ENCODE measurements at places on chromosomes 11 and 22.

DNA sequence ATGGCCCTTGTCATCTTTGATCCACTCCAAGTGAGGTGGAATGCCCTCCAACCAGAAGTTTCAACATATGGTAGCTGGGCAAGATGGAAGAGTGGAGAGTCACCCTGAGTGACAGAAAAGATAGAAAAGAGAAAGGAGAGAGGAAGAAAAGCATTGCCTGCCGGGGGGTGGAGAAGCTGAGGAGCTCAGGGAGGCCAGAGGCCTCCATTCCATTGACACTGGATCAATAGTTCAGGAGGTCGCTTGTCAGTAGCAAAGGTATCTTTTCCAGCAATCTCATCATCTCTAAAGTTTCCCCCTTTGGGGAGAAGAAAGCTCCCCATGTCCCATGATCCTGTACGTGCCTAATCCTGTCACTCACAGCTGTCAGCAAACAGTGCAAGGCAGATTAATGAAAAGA is 6.7 kb upstream of the C1QTNF6 start:
- no peak for DNase-seq

DNA sequence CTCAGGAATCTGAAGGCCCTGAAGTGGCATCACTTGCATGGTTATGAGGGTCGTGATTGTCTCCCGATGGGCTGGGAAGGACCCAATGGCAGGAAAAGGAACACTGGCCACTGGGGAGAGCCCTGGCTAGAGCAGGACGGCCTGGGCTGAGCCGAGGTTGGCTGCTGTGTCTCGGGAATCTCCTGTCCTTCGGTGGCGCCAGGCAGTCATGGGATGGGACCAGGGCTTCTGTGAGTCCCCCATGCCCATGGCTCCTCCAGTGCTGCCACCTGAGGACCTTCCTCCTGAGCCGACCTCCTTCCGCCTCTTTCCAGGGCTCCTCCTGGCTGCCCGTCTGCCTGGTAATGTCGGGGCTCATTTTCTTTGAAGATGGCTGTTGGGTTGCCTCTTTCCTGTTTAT is 1394.0 kb downstream of the BRD1 start:
- no peak for DNase-seq

DNA sequence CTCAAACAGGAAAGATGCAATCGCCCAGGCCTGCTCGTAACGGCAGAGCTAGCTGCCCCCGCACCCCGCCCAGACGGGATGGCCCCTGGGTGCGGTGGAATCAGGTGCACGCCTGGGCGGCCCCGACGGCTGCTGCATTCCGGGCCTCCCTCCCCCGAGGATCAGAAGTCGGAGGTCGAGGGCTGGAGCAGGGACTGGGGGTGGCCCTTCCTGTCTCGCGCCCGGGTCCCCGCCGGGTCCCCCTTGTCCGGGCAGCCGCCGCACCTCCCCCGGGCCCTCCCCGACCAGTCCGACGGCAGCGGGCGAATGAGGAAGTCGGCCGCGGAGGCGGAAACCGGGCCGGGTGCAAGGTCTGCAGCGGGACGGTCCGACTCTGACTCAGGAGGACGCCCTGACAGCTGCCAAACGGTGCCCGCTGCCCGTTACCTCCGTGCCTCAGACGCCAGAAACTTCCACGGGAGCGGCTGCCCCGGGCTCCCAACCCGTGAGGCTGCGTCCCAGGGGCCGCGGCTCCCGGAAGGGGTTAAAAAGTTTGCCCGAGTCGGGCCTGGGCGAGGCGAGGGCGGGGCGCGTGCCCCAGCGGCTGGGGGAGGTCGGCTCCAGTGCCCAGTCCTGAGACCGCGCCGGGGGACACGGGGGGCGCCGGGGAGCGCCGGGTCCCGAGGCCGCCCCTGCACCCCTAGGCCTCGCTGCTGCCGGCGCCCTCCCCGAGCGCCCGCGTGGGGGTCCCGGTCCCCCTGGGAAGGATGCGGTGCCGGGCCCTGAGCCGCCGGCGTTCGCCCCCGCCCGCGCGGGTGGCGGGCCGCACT is 663 bp downstream of the MYH9 start:
- DNase-seq: peak; percentile 77

- no peak for DNase-seq
These were observed 13.6 kb downstream of the BLID start for GRCh38 chr11:122102426-122102825.

DNA sequence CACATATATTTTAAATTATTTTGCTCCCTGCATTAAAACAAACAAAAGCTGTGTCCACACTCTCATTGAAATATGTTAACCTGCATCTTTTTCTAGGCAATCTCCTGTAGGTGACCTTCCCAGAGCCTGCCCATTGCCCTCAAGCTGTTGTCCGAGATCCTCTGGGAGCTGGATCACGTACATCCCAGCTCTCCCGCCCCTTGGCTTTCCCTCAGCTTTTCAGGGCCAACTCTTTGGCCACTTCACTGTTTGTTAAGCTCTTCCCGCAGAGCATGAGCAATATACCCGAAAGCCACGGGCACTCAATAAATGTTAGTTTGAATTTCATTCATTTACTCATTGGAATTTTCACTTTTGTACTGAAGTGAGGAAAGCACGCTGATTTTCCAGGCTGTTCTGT is 32.2 kb downstream of the ELMOD1 start:
- DNase-seq: no peak

- peak; percentile 55 for DNase-seq
These were observed 1.0 kb downstream of the SMCO4 start for GRCh38 chr11:93541884-93542810.

GRCh38 chr11:79101656-79102055 is 339.2 kb downstream of the TENM4 start:
- DNase-seq: no peak

DNA sequence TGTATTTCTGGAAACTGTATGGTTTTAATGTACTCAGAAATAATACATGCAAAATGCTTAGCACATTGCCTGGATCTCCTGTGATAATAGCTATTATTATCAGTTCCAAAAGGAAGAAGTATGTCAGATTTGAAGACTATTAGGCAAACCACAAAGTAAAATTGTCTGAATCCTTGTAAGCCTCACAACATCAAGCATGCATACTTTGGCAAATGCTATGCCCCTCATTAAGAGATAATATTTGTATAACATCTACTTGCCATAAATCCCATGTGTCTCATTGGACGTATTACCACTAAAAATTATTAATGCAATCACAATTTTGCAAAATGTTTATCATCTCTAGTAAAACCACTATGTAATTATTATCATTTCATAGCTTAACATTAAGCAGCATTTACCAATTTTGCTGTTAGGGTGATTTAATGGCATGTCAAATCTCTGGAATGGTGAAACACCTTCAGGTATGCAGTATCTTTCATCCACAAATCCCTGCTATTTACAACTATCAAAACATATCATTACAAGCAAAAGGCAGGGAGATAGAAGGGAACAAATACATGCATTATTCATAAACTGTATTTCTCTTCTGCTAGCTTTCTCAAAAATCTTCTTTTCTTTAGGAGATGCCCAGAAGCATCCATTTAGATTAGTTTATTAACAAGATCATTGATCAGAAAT is 974.6 kb upstream of the RAG2 start:
- DNase-seq: no peak

GRCh38 chr11:68044145-68044813 is 5.5 kb downstream of the TCIRG1 start:
- no peak for DNase-seq

- DNase-seq: no peak
These were observed 517.9 kb downstream of the NTM start for GRCh38 chr11:131888230-131888855.

GRCh38 chr11:115653926-115654325 is 149.7 kb upstream of the CADM1 start:
- no peak for DNase-seq

DNA sequence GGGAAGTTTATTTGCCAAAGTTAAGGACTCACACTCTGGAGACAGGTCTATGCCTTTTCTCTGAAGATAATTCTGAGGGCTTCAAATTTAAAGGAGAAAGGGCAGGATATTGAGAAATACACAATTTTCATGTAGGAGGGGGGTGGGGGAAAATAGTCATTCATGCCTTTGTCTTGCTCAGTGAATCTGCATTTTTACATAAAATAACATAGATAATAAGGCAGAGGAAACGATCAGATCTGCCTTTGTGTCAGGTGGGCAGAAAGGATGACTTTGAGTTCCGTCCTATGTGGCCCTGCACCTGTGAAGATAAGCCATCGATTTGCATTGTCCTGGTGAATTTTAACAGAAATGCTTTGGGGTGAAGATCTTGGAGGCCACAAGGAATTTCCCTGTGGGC is 76.8 kb downstream of the SC5D start:
- DNase-seq: no peak

DNA sequence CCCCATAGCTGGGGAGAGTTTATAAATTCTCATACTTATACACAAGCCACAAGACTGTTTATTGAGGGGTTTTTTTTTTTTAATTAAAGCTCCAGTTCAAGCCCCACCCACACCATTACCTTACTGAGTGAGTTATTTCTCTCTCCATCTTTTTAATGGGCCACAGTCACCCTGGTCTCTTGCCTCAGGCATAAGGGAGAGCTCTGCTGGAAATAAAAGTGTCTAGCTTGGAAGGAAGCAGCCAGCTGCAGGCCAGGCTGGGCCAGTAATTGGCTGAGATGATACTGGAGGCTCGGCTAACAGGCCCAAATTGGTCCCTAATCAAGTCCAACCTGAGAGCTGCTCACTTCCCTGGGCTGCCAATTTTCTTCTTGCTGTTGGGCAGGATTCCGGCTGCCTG is 174.1 kb downstream of the INSC start:
- no peak for DNase-seq

- peak; percentile 39 for DNase-seq
These were observed 1.6 kb upstream of the MAP4K2 start for GRCh38 chr11:64804346-64805210.

DNA sequence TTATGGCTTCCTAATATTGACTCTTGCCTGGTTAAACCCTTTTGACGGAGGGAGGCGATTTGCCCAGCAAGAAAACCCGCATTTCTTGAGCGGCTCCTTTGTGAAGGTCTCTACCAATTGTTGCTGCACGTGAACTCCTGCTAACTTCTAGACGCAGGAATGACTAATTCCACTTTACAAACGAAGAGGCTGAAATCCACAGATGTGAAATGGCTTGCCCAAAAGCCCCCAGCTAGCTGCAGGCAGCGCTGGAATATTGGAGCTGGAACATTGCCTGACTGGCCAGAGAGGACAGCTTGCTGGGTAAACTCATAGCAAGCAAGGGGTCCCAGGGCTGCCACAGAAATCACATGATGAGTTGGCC is 542 bp downstream of the GCAT start:
- peak; percentile 50 for DNase-seq

DNA sequence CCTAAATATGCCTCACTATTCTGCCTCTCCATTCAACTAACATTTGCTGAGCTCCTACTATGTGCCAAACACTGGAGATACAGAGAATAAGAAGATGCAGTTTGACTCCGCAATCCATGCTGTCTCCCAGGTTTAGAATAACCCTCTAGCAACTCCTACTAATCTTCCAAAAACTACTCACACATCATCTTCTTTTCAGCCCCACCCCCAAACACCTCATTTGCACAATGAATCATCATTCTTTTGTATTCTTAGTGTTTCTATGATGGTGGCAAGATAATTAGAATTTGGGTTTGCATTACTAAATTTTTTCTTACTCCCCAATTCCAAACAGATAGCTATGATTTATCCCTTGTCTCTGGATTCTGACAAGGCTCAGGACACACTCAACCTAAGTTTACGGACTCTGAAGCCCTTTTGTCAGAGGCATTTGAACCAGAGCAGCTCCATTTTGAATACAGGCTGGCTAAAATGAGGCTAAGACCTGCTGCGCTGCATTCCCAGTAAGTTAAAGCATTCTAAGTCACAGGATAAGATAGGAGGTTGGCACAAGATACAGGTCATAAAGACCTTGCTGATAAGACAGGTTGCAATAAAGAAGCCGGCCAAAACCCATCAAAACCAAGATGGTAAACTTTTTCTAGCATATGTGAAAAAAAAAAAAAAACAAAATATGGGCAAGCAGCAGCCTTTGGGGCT is 1038.9 kb downstream of the DLG2 start:
- DNase-seq: no peak

GRCh38 chr11:133981156-133981555 is 24.4 kb upstream of the IGSF9B start:
- DNase-seq: no peak

DNA sequence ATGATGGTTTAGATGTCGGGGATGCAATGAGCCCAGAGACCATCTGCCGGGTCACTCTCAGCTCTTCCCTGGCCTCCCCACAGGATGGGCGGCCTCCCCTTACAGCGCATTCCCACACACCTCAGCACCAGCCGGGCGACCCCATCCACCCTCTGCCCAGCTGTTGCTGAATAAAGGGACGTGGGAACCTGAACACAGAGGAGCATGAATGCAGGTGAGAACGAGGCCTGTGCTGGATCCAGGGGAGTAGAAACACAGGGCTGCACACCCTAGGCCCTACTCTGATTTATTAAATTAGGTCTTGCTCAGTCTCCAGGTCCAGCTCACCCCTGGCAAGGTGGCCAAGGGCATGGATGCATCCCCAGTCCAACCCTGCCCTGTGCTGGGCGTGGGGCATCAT is 180.5 kb downstream of the CTTN start:
- no peak for DNase-seq

GRCh38 chr22:33018232-33018864 is 39.8 kb downstream of the SYN3 start:
- peak; percentile 65 for DNase-seq

DNA sequence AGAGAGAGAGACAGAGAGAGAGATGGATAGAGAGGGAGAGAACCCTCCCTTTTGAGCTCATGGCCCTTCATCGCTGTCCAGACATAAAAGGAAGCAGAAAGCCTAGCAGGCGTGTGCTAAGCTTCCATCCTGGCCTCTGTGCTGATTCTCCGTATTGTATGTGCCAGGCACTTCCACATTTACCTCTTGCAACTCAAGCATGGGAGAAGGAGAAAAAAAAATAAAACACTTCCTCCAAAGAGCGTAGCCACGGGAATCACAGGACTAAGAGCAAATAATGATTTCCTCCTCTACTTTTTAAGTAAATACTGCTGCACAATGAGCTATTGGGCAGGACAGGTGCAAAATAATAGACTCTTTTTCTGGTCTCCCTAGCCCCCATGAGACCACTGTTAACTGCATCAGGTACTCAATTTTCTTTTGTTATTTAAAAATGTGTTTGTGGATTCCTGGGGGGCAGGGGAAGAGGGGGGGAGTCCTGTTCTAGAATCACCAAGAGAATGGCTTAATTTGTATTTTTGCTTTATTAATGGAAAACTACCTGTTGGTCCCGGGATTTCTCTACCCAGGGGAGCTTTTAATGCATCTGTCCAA is 154.3 kb downstream of the NXPE2 start:
- DNase-seq: no peak

- no peak for DNase-seq
These were observed 16.5 kb downstream of the SIAE start for GRCh38 chr11:124656774-124657630.

GRCh38 chr11:104015649-104016415 is 20.6 kb upstream of the DDI1 start:
- DNase-seq: no peak

All from hematopoietic multipotent progenitor cell treated with erythropoietin and hydrocortisone succinate and interleukin-3 and kit ligand, for 6 days (in vitro differentiated cells).